ENCODE measurements at places on chromosomes 2 and 18.
A peak's percentile ranks its signal among the peaks of the same experiment; 100 is the strongest.

DNA sequence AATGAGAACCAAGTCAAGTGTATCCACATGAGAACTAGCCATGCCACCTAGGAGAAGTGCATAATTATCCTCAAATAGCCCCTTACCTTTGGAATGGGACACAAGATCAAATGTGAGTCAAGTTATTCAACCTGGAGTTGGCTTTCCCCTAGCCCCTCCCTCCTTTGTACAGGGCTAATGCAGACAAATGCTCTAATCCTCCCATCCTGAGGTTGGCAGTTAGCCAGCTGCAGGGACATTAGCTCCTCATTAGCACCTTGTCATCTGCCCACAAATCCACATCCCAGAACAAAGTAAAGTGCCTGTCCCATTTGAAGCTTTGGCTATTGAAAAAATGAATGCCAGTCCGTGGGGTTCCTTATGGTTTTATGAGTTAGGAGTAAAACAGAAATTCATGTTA lies 294.1 kb upstream of the FANCL start:
- DNase-seq: no peak

DNA sequence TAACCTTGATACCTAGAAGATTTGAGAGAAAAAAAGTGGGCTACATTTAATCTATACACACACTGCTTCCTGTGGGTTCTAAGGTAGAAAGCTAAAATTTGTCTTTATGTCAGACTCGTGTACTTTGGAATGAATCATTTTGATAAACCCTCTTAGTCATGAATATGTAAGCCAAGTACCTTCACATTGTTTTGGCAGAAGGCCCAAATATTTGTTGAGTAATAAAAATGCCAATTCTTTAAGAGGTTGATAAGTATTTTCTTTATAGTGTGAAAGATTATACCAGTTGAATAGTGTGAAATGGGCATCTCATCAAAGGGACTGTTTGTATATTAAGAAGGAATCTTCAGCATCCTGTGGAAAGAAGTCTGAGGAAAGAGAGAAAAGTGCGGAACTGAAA lies 1464.7 kb upstream of the ZEB2 start:
- no peak for DNase-seq

GRCh38 chr2:133140620-133141019 lies 427.6 kb downstream of the NCKAP5 start:
- no peak for DNase-seq

GRCh38 chr2:126343136-126343535 lies 312.8 kb upstream of the GYPC start:
- DNase-seq: no peak

DNA sequence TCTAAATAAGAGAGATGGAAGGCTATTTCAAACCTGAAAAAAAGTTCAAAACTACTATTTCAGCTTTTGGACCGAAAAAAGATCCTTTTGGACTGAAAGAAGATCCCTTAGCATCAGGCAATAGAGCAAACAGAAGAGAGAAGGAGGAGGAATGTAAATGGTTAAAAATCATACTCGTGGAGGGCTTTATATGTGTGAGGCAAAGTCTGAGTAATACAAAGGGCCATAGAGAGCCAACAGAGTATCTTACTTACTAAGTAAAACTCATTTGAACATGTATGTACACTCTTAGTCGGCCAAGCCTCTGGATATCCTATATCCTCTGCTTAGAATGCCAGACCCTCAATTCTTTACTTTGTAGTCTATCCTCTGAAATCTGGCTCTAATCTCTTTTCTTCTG lies 55.7 kb downstream of the ITSN2 start:
- no peak for DNase-seq

GRCh38 chr2:6077585-6077984 lies 385.4 kb downstream of the SOX11 start:
- no peak for DNase-seq

DNA sequence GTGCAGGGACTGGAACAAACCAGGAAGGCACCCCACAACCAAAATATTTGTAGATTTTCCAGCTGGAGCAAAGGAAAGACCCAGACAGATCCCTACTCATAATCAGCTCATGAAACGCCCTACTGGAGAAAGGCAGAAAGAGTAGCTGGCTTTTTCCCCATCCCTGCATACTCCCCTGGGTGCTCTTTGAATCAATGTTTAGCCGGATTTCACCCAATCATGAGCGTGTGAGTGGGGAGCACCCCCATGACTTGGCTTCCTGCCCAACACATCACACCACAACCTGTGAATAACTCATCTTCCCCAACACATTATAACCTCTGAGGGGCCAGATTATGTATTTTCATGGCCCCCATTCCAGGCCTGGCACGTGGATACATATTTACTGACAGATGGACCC lies 35.1 kb upstream of the SLC14A1 start:
- peak; percentile 80 for DNase-seq

All from CD4-positive, alpha-beta T cell treated with Interleukin-2 at 100 ng/mL for 4 hours (primary cell).